ENCODE measurements at places on chromosomes 16 and 17.

GRCh38 chr16:53081032-53081424 is 26.2 kb downstream of the CHD9 start:
- no peak for DNase-seq

DNA sequence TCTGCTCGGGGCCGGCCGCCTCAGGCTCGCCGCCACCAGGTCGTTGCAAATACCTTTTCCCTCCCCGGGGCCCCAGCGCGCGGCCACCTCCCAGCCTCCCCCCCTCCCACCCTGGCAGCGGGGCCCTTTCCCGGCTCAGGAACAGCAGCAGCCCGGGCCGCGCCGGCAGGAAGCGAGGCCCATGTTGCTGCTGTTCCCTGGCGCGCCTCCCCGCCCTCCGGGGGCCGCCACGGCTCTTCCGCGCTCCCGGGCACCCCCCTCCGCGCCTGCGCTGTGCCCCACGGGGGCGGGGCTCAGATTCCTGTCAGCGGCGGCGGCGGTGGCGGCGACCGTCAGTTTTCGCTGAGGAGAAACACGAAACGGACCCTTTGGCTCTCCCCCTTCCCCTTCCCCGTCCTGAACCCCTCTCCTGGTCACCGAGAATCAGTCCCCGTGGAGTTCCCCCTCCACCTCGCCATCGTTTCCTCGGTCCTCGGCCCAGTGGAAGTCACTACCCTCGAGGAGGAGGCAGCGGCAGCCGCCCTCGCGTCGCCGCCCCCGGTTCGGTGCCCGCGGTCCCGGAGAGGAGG is at the start of gene NFAT5:
NFAT5 (plus strand) TSS at position 296 of the 569 bp plus-strand sequence. CDS start 336 bp downstream, outside the sequence.
- peak; percentile 82 for DNase-seq

DNA sequence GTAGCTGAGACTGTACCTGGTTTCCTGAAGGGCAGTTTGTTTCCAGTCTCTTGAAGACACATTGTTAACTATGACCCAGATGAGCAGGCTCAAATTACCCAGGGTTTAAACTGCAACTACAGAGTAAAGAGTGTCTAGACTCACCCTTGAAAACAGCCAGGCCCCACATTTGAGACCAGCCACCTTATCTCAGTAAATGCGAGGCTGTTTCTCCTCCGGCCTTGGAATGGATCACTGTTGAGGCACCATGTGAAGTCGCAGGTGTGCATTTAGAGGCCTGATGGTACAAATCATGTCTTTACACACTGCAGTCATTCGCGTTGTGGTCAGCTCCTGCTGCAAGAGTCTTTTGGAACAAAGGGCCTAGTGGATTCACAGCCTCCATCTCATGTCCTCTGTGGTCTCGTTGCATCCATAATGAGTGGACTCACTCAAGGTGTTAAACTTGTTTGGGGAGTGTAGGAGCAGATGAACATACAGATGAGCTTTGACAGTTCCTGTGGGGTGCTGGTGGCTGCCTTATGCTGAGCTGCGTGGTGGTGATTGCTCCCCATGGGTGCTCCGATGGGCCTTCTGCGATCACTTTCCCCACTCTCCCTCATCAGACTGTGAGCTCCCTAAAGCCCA is 18.5 kb upstream of the N4BP1 start:
- DNase-seq, result no peak

- DNase-seq, result no peak
Observed at GRCh38 chr16:12362482-12363458, 386.2 kb downstream of the SNX29 start.

DNA sequence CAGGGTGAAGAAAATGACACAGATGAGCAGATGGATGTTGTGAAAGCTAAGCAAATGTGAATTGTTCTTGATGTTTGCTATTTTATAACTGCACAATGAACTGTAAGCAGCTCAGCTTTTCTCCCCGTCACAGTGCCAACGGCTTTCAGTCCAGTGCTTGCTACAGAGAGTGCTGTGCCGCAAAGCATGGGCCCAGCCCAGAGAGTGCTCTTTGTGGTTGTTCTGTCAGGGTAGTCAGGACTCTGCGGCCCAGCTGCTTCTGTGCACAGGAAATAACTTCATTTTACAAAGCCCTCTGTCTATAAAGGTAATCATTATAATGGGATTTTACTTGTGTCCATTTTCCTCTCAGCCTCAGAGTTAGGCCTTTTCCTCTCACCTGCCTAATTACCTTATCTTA is 39.1 kb downstream of the CDRT15 start:
- no peak for DNase-seq

- DNase-seq, result no peak
Observed at GRCh38 chr16:73610605-73611156, 562.8 kb upstream of the ZFHX3 start.

DNA sequence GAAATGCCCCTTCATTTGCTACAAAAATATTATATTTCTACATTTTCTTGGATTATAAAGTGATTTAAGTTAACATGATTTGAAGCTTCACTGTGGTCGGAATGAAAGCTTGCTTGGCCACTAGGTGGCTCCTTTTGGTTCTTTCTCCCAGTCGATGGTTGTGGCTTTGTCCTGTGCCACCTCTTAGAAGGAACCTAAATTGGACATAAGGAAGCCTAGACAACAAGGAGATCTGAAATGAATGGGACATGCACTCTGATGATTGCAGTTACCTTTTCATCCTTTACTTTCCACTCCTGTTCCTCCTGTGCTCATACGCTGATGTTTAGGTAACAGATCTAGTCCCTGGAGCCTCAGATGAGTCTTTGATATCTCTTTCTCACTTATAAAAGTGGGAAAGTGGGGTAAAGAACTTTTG is 39.2 kb downstream of the FTO start:
- DNase-seq, result no peak

GRCh38 chr16:81860287-81861266 is 81.5 kb downstream of the PLCG2 start:
- DNase-seq, result no peak

DNA sequence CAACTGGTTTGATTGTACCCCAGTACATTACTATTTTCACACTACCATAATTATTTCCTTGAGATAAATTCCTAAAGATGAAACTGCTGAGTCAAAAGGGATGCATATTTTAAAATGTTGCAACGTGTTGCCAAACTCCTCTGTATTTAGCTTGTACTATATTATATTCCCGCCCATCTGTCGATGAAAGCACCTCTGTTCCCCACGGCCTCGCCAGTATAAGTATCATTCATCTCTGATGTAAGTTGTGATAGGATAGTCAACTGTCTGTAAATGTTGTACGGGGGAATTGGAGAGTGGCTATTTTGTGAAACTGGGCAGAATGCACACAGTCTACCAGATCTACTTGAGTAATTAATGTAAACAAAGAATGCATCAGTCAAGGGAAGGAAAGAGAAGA is 47.7 kb upstream of the TNRC6A start:
- no peak for DNase-seq

GRCh38 chr16:49913720-49914119 is 57.8 kb upstream of the ZNF423 start:
- no peak for DNase-seq
